ENCODE measurements at places on chromosomes 3 and 15.

- no peak for DNase-seq
Measured at GRCh38 chr15:75731248-75732151, 18.9 kb upstream of the CSPG4 start.

DNA sequence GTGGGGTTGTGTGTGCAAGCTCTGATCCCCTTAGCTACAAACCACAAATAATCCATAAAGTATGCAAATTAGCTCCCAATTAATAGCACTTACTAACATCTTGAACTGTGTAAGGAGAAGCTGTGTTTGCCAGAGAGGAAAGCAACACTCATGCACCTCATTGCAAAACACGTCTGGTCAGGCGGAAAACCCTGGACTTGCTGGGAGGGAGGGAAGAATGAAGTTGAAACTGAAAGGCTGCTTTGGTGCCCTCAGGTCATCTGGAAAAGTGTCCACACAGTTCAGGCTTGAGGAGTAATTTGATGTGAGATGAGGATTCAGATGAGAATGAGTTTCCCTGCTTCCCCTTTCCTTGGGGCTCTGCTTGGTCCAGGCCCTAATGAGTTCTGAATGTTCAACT, 185.5 kb upstream of the ANKRD28 start:
- DNase-seq: peak; percentile 51

DNA sequence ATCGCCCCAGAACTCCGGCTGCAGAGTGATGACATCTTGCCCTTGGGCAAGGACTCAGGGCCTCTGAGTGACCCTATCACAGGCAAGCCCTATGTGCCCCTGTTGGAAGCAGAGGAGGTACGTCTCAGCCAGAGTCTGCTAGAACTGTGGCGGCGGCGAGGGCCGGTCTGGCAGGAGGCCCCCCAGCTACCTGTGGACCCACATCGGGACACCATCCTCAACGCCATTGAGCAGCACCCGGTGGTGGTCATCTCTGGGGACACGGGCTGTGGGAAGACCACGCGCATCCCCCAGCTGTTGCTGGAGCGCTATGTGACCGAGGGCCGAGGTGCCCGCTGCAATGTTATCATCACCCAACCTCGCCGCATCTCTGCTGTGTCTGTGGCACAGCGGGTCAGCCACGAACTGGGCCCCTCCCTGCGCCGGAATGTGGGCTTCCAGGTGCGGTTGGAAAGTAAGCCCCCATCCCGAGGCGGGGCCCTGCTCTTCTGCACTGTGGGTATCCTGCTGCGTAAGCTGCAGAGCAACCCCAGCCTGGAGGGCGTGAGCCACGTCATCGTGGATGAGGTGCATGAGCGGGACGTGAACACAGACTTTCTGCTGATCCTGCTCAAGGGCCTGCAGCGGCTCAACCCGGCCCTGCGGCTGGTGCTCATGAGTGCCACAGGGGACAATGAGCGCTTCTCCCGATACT, 43.4 kb downstream of the DHX30 start:
- DNase-seq: no peak

DNA sequence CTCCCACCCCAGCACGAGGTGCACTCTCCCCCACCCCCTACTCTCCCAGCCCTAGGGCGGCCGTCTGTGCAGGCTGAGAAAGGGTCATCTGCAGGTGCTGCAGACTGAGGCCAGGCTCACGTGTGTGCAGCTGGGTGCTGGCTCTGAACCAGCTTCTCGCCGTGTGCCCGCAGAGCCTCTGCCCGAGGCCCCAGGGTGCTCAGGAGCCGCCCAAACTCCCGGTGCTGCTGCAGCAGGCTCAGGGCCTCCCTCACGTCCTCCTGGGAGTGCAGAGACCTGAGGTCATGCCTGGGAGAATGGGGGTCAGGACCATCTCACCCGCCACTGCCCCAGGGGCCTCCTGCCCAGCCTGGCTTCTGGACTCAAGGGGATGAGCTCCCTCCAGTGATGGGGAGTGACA, 17.2 kb downstream of the SPTBN5 start:
- DNase-seq: no peak

GRCh38 chr3:120200493-120201235, 84.4 kb downstream of the GPR156 start:
- DNase-seq: no peak

GRCh38 chr15:69760890-69761568, 308.4 kb downstream of the RPLP1 start:
- DNase-seq: peak; percentile 96

- no peak for DNase-seq
Measured at GRCh38 chr15:39506146-39506545, 74.7 kb upstream of the THBS1 start.

- DNase-seq: peak; percentile 39
Measured at GRCh38 chr3:156483961-156484787, 70.7 kb downstream of the SSR3 start.

- no peak for DNase-seq
Measured at GRCh38 chr3:13200946-13201345, 127.7 kb upstream of the IQSEC1 start.

DNA sequence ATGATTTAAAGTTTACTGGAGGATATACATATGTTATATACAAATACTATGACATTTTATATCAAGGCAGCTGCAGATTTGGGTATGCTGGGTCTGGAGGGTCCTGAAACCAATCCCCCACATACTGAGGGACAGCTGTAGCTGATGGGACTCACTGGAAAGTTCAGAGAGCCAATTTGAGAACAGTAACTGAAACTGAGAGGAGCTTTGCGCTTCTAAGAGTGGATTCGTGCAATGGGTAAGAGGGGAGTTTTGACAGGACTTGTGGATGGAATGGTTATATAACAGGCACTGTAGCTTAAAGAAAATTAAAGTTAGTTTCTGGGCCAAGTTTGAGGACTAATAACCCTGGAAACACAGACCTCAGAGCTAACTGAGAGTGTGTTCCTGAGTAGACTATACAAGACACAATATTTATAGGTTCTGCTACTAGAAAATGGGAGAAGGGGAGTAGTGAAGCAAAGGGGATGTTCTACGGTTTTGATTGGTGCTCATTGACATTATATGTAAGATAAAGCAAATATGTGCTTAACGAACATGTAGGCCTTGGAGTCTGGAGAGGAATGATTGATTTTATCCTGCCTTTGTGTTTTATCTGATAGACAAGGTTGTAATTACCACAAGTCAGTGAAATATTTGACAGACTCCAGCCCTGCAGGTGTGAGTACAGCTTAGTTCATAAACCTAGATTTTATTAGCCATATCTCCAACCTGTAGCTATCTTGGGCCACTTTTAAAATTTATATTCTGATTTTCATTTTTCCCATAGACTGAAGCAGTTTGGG, 4.8 kb upstream of the ZMAT3 start:
- DNase-seq: no peak

DNA sequence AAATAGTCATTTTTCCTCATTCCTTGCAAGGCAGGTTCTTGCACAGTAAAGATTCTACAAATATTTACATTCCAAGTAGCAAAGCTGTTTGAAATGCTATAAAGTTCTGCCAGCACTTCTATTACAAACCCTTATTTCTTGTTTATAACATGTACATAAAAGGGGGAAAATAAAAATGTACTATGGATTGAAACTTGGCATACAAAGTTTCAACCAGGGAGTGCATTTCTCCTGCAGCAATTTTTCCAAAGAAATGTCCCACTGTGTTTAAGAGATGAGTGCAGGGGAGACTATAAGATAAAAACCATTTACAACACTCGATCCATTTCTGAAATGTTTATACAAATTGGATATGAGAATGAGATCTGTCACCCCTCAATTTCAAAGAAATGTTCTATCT, 3.3 kb downstream of the CNTN3 start:
- DNase-seq: no peak

GRCh38 chr15:31740203-31740602, 290.1 kb upstream of the CHRNA7 start:
- DNase-seq: no peak

DNA sequence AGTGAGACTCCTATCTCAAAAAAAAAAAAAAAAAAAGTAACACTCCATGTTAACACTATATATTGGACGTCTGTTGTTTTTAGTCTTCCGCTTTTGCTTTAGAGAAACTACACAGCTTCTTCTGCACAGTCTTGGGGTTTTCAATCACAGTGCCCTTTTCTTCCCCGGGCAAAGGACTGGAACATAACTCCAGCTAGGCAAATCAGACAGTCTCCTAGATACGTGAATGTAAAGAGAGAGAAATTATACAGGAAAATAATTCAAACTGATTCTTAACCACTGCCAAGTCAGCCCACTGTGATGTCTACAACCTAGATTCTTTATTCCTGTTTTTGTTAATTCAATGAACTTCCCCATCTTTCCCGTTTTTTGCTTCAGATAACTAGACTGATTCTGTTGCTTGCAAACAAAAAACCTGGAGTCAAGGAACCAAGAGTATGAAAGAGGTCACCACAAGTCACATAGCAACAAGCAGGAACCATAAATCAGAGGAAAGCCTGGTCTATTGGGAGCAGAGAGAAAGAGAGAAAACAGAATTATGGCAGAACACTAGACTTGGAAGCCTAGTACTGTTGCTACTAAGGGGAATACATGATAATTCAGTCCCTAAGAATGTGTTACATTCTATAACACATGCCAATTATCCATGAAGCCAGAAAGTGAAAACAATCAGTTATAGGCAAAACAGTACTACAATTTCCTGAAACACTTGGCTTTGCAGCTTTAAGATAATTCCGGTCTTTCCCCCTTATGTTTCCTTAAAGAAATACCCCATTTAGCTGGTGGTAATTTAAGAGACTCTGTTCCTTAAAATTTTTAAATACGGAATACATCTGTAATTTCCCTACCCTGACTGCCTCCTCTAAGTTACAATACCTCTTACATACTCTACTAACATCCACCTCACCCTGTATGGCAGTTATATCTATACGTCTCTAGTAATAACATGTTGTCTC, 63.1 kb downstream of the TBL1XR1 start:
- DNase-seq: no peak

- DNase-seq: no peak
Measured at GRCh38 chr3:13718000-13718399, 161.9 kb downstream of the WNT7A start.

DNA sequence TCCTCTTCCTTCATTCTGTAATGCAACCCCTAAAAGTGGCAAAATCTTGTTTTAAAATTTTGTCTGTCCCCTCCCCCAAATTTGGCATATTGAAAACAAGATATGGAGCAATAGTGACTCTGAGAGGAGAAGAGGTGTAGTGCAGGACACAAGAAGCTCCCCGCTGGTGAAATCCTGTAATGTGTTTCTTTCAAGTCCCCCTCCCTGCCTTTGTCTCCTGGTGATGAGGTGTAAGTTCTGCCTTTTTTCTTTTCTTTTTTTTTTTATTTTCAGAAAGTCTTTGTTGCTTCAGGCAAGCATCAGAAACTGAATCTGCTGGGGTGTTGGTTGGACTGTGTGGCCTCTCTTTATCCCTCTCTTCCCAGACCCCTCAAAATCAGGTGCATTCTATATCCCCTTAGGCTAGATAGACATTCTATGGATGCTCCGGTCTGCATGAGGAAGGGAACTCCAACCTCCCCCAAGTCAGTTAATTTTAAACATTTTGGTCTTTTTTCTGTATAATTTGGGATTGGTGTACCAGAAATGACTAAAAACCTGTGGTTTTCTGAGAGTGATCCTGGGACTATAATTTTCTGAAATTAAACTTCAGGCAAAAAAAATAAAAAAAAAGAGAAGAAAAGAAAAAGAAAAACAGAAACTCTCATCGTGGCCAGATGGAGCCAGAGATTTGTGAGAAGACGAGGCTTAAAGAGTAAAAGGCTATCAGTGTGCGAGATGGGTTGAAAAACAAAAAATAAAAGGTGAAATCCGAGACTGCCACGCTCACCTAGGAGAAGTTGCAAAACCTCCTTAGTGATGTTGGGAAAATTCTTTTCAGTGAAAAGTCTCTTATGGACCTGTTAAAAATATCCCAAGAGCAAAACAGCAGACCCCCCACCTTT, 21.4 kb downstream of the ACKR2 start:
- peak; percentile 8 for DNase-seq

- DNase-seq: peak; percentile 47
Measured at GRCh38 chr15:84681831-84682230, 23.8 kb upstream of the NMB start.

DNA sequence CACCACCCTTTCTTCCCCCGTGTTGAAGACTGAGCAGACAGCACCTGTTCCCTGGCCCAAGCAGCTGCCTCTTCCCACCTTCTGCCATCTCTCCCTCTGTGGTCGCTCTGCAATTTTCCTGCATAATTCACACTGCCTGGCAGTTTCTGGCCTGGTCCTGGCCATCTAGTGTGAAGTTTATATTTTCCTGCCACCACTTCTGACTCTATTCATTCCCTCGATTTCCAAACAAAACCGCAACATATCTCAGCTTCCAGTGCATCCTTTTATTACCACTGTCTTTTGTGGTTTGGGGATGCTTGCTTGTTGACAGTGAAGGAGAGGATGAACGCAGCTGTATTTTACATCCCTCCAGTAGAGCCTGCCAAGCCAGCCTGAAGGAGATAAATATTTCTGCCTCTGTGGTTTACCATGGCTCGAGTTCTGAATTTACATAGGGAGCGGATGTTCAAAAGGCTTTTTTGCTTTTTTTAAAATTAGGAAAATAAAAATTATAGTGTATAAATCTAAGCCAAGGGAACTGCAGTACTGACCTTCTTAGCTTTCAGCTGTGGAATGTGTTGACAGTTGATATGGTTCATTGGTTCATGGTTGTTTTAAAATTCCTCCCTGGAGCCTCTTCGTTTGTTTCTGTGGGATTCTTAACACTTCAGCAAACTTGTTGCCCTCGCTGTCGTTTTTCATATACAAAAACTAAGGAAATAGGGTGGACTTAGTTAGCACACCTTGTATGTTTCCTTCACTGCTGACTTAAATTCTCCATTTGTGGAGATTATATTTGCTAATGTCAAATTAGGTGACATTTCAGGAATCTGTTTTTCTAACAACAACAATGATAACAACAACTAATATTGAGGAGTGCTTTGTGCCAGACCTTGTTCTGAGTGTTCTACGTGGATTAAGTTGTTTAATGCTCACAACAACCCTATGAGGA, 250.5 kb downstream of the ADAMTSL3 start:
- peak; percentile 77 for DNase-seq

- no peak for DNase-seq
Measured at GRCh38 chr15:71788646-71789579, 21.4 kb upstream of the NR2E3 start.

- DNase-seq: no peak
Measured at GRCh38 chr3:170896781-170897180, 11.7 kb downstream of the EIF5A2 start.

DNA sequence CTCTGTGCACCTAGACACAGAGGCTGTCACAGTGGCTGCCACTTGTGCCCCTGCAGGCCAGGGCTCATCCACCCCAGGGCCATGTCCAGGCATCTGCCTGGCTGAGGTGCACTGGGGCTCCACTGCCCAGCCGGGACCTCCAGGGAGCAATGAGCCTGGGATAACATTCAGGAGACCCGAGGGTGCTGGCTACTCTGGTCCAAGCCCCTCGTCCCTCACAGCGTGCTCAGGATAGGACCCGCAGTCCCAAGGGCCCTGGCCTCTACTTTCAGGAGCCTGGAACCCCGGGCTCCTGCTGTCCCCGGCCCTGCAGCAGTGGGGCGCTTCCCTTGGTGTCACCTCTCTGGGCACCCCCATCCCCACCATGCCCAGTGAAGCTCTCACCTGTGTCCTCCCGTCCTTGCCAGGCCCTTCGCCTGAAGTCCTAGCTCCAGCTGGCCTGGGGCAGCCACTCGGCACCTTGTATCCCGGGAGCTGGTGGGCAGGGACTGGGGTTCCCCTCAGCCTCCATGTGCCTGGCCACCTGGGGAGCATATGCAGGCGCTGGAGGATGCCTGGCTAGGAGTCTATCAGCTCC, 157.8 kb downstream of the NSMCE3 start:
- DNase-seq: no peak

All from Caki2 (cell line).